ENCODE measurements at places on chromosomes 1 and 21. TPM values are rescaled to one million over a fixed set of nuclear protein-coding genes. Genes with fewer than 3 reads are reported as not detected.

CD164L2 gene
- total RNA-seq, result 1.1 TPM

TNFRSF9 gene
- 6.1 TPM for total RNA-seq

RPE65 gene
- not detected for total RNA-seq

C1QB gene
- total RNA-seq, result not detected

PGBD5 gene
- total RNA-seq, result under 0.01 TPM

TSSK3 gene
- total RNA-seq, result 0.64 TPM

PRDM16 gene
- 13.4 TPM for total RNA-seq

ELAPOR1 gene
- total RNA-seq, result under 0.01 TPM

NUDT17 gene
- total RNA-seq, result 1.2 TPM

WNT9A gene
- 7.3 TPM for total RNA-seq

- DNase-seq, result peak; percentile 35
Observed at GRCh38 chr1:32336963-32337675, 1.1 kb upstream of the MARCKSL1 start.

DNA sequence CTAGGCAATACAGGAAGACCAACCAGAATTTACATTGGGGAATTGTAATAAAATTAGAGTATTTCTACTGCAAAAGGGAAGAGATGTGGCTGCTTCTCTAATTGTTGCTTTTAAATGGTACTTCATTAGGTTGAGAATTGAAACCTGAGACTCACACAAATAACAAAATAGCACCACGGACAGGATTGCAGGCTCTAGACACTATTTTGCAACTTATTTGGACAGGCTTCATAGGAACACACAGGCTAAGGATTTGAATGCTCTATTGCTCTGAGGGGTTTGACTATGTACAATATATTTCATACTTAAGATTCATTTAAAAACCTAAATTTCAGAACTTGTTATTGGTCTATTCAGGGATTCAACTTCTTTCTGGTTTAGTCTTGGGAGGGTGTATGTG, 79.6 kb downstream of the ATP1B1 start:
- DNase-seq, result no peak

GRCh38 chr1:154151311-154151710, 3.6 kb downstream of the NUP210L start:
- no peak for DNase-seq

DNA sequence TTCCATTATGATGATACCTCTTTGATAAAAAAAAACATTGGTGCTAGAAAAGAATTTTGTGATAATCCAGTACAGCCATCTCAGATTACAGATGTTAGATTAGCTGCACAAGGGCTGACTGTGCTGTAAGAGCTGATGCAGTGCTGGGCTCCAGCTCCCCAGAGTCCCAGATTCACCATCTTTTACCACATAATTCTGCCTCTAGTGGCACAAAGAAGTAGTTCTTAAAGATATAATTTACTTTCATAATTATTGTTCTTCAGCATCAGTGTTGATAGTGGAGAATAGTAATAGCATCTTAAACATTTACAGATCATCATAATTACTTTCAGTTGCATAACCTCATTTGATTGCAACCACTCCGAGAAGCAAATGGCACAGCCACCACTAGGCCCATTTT, 262.1 kb downstream of the BRINP2 start:
- DNase-seq, result peak; percentile 15

DNA sequence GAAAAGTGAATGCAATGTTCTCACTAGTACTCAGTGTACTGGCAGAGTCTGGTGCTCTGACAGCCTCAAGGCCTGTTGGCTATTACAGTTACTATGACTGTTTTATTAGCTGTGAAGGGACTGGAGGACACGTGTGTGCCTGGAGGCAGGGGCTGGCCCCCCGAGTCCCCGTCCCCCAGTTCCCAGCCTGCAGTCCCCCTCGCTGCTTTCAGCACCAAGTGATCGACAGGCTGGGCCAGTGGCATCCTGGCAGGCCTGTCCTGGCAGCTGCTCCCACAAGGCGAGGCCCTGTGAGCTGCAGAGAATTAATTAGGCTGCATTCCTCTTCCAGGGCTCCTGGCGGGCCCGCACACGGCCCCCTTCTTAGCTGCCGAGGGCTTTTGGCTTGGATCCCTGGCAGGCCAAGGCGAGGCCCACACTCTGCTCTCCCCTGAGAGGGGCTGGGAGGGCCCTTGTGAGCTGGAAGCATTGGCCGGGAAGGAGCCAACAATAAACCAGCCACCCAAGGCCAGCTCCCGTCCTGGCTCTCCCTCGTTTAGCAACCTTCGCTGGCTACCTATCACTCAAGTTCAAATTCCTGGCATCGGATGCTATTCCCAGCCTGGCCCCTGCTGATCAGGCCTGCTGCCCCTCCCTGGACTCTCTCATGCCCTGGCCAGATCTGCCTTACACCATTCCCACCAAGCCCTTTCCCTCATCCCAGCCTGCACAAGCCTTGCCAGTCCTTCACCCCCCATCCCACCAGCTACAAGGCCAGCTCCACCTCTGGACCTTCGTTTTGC, 9.8 kb downstream of the EDN2 start:
- no peak for DNase-seq

GRCh38 chr1:172895761-172896160, 155.0 kb downstream of the TNFSF18 start:
- DNase-seq, result no peak

- DNase-seq, result no peak
Observed at GRCh38 chr1:205506409-205507200, 2.1 kb downstream of the CDK18 start.

DNA sequence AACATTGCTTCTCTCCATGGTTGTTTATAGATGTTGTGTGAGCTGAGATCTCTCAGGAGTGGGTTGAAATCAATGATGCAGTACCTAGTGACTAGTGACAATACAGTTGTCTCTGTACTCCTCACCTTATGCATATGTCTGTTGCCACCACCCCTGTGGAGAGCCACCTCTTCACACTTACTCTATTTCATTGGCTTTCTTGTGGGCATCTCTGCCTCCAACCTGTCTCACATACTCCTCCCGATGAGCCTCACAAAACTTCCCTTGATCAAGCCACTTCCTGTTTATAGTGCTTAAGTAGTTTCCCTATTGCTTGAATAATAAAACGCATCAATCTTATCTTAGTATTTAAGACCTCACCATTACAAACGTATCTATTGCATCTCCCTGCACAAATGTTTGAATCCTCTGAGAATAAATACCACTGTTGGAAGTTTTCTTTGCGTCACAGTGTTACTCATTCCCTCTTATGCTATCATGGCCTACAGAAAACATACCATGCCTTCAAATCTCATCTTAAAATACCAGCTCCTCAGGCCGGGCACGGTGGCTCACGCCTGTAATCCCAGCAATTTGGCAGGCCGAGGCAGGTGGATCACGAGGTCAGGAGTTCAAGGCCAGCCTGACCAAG, 54.7 kb upstream of the GREM2 start:
- no peak for DNase-seq

DNA sequence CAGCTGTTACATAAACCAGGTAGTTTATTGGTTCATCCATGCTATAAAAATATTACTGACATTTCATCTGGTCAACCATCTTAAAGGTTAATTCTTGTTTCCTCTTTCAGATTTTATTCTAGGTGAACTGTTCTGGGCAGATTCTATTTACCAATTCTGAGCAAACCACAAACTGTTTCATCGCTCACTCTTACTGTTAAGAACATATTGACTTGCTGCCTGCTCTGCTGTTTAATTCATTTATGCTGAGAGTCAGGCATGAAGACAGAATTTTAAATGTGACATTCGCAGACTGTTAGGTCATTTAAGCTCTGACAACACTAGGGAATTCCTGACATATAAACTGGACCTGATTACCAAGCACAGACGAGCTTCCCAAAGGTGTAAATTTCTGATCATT, 98.3 kb downstream of the PIGK start:
- DNase-seq, result no peak

GRCh38 chr1:36224537-36225282, 467 bp downstream of the THRAP3 start:
- DNase-seq, result peak; percentile 76

GRCh38 chr1:226873771-226874578, 3.6 kb downstream of the PSEN2 start:
- no peak for DNase-seq

DNA sequence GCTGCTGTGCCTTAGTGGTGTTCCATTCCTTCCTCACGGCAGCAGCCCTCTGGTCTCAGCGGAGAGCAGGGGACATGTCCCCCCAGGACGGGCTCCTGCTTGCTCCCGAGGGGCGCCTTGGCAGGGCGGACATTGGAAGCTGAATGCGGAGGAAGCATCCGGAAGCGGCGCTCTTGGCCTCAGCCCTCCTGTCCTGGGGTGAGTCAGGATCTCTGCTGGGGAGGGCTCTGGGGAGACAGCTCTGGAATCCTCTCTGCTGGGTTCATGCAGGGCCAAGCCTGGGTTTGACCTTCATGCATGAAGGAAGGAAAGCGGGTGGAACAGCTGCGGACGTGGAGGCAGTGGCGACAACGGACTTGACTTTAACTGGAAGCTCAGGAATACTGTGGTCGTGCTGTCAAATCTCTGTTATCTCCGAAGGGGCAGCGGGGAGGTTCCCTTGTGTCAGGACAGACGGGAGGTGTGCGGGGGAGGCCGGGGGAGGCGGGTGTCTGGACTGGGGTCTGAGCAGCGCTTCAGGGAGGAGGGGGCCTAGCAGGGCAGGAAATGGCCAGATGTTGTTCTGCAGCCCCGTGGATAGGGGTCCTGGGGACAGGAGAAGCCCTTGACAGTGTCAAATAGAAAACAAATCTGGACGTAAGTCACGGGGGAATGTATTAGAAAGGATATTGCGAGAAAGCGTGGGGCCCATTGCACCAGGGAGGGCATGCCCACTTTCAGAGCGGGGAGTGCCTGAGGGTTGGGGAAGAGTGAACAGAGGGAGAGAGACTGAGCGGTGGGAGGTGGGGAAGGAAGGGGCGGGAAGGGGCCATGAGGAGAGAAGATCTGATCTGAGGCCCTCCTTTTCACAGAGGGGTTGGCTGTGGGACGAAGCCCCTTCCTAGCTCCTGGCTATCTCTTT, 26.6 kb downstream of the CRYAA start:
- no peak for DNase-seq

DNA sequence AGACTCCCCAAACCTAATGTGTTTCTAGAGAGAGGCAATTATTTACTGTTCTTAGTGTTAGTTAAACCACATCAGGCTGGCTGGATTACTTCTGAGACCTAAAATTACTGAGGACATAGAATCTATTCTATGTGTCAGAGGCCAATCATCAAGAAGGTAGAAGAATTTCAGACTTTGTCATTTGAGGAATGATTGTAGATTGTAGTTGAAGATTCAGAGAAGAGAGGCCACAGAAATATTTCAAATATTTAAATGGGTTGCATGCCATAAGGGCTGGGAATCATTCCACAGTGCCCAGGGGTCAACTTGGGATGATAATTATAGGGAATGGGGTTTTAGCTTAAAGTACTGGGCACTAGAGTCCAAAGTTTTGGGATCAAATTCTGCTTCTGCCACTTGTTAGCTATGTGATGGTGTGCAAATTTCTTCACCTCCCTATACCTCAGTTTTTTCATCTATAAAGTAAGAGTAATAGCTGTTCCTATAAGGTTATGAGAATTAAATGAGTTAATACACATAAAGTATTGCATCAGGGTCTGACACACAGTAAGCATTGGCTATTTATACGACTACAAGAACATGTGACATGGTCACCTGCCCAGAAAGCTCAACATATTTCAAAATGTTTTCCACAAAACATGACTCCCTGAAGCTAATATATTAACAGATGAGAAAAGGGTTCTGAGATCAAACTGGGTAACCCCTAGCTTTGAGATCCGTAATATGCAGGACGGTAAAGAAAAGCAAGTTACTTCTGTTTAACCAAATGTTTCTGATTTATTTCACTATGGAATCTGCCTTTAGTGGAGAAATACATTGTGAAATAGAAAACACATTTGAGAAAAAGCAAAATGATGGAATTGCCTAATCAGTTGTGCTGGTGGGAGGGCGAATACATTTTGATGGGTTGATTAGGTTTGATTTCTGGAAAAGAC, 69.7 kb upstream of the SPAG17 start:
- DNase-seq, result no peak

- DNase-seq, result no peak
Observed at GRCh38 chr1:170316270-170316669, 170.5 kb downstream of the NTMT2 start.

DNA sequence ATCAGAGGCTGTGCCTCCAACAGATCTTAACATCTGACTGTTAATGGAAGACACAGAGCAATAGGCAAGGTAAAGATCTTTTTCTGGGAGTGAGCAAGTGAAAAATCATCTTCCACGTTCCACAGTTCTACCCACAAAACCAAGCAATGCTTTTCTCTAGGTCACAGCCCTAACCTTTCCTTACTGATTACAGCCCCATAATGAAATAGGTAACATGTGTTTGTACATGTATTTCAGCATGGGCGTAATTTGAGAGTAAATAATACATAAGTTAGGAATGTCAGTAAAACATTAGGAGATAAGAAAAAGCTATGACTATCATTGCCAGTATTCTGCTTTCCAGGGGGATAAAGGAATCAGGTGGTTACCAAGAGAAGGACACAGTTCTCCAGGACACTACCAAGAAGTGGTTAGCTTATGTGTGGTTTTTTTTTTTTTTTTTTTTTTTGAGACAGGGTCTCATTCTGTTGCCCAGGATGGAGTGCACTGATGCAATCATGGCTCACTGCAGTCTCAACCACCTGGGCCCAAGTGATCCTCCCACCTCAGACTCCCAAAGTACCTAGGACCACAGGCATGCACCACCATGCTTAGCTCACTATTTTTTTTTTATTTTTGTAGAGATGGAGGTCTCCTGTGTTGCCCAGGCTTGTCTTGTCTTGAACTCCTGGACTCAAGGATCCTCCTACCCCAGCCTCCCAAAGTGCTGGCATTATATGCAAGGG, 72.0 kb downstream of the DAP3 start:
- peak; percentile 87 for DNase-seq

- DNase-seq, result no peak
Observed at GRCh38 chr1:210922666-210923065, 211.3 kb downstream of the KCNH1 start.

DNA sequence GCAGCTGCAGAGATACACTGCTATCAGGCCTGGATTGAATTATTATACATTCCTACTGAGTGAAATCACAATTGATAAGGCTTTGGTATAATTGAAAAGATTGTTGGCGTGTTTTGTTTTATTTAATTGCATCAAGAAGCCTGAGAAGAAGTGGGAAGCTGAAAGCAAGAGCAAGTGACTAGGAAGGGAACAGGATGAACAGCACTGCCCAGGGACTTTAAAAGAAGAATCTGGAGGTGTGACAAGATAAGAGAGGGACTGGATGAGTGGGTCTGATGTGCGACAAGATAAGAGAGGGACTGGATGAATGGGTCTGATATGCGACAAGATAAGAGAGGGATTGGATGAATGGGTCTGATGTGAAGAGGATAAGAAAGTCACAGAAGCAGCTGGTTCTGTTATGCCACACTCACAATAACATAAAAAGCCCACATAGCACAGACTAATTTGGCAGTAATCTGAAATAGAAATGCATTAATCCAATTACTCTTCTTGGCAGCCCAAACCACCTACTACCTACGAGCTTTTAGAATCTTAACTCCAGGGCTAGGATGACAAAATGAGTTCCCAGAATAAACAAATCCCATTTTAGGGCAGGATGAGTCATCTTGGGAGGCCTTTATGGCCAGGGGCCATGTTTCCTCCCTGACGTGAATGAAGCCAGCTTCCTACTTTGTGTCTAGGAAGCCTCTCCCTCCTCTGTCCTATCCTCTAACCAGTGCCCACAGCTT, 129.7 kb downstream of the DUSP10 start:
- DNase-seq, result peak; percentile 88
